ENCODE measurements at places on chromosomes 11 and 22.

- no peak for DNase-seq
Measured at GRCh38 chr11:126167488-126167887, 44.0 kb downstream of the RPUSD4 start.

- DNase-seq, result no peak
Measured at GRCh38 chr11:114987186-114987760, 308.9 kb downstream of the NXPE2 start.

DNA sequence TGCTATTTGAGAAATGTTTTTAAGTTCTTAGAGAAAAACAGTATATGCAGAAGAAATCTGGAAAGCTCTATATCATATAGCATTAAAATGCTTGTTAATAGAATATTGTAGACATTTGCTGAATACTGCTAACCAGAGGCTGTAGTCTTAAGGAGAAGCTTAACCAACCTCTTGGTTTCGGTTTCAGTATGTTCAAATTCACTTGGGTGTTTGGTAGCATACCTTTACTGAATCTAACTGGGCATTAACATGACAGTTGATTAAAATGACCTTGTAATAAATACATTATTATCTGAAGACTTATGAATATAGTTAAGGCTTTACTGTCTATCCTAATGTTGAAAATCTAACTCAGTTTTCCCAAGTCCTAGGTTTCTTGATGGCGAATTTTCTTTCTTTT lies 5.4 kb downstream of the PCF11 start:
- no peak for DNase-seq

DNA sequence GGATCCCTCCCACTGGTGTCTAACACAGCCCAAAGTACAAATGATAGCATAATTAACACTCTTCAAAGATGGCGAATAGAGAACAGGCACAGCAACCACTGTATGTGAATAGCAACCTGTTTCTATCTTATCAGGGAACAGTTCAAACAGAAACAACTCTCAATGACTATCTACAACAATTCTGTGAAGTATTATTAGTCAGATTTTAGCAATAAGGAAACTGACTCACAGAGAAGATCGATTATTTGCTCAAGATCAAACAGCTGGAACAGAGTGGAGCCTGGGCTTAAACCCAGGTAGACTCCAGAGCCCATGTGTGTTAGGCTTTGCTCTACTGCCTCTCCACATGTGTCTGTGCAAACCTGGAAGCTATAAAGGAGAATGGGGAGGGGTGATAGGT lies 88.7 kb downstream of the C11orf58 start:
- no peak for DNase-seq

DNA sequence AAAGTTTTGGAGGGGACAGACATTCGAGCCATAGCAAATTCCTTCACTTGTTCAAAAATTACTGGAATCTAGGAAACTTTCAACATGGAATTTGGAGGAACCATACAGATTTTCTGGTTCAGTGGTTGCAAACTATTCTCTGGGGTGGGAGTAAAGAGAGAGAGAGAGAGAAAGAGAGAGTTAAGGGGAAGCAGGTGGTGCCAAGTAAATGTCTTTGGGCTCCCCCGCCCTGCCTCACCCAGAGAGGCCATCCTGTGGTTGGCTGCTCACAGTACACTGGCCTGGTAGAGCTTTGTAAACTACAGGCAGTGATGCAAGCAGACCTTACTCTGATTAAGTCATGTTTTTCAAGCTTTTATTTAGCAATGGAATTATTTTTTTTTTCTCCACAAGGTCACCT lies 82.6 kb downstream of the ADAMTS15 start:
- no peak for DNase-seq

GRCh38 chr11:61870541-61871031 lies 20.8 kb downstream of the FADS3 start:
- no peak for DNase-seq

- no peak for DNase-seq
Measured at GRCh38 chr11:86816251-86816726, 15.9 kb downstream of the PRSS23 start.

DNA sequence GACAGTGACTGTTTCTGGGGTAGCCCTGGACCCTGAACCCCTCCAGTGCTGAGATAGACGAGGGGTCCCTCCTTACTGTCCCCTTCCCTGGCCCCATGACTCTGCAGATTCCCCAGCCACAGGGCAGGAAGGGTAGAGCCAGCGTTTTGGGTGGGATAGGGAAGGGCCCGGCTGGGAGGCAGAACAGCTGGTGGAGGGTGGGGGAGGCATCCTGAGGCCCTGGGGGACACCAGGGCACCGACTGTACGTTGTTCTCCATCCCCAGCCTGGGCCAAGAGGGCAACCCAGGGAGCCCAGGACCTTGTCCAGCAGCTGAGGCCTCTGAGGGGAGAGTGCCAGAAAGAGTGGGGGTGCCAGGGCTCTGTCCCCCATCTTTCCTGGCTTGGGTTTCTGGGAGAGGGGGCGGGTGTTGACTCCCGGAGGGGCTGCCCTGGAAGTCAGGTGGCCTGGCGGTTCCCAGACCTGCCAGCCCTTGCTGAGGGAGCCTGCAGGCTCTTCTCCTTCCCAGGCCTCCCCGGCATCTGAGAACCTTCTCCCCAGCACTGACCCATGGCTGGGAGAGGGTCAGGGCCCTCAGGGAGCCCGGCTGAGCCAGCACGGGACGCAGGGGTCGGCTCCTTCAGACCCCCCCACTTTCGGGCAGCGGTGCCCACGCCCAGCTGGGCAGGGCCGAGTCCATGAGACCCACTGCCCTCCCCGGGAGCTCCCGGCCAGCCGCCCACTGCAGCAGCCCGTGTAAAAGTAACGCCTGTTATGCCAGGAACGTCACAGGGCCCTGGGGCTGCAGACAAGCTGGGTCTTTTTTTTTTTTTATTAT lies 30.3 kb downstream of the IGF2 start:
- no peak for DNase-seq

GRCh38 chr11:77642228-77642627 lies 4.6 kb upstream of the CLNS1A start:
- DNase-seq, result no peak

DNA sequence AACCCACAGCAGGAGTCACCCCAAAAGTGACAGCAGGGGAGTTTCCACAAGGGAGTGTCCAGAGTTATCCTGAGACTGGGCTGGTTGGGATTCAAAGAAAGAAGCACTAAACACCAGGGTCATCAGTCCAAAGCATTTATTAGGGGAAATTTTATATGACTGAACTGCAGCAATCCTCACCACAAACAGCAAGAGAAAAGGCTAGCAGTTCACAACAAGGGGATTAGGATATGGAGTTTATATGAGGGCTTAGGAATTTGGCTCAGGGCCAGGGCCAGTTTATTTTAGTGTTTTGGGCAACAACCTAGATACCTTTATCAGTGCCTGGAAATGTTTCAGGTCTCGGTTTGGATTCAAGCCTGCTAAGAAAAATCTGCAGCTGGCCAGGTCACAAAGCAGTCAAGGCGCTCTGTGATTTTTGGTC lies 4.6 kb upstream of the TMEM126A start:
- no peak for DNase-seq

GRCh38 chr22:47681411-47682165 lies 919.1 kb downstream of the TBC1D22A start:
- DNase-seq, result no peak

DNA sequence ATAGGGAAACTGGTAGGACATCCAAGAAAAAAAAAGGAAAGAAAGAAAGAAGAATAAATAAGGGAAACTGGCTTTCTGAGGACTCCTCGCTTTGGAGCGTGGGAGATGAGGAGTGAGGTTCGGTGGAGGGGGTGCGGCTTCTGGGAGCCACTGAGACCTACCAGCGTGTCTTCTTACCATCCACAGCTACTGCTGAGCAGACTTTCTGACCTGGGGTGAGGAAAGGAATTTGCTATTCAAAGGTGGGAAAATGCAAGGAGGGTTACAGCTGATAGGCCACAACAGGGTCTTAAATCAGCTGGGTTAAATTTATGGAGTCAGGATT lies 488 bp upstream of the SELENOM start:
- no peak for DNase-seq

DNA sequence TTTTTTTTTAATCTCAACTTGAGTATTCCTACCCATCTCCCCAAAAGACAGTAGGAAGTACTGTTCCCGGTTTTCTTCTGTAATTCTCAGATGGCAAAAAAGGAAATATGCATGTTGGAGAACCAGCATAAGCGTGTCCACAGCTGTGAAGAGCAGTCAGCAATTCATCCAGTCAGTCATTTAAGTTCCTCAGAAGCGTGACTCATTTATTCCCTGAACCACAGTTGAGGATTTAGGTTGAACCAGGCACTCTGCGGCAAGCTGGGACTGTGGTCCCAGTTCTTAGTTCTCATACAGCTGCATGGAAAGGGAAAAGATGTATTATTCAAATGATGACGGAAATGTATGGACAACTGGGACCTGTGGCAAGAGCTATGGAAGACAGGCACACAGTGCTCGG lies 61.0 kb upstream of the MYO18B start:
- DNase-seq, result no peak

- no peak for DNase-seq
Measured at GRCh38 chr22:39568278-39568981, 2.1 kb upstream of the CACNA1I start.

DNA sequence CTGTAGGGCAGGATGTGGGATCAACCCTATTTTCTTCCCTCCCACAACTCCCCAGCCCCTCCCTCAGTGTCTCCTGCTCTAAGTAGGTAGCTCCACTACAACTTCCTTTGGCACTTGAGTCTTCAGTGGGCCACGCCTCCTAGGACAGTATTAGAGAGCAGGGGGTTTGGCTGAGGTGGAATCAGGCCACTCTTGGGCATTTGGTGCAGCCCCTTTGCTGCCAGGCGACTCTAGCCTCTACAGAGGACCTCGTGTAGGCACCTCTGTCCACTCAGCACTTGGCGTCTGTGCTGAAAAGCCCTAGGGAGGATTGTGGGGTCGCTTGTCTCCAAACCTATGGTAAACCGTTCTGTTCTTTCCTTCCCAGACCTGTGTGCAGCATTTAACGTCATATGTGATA lies 2.7 kb downstream of the FADD start:
- no peak for DNase-seq

DNA sequence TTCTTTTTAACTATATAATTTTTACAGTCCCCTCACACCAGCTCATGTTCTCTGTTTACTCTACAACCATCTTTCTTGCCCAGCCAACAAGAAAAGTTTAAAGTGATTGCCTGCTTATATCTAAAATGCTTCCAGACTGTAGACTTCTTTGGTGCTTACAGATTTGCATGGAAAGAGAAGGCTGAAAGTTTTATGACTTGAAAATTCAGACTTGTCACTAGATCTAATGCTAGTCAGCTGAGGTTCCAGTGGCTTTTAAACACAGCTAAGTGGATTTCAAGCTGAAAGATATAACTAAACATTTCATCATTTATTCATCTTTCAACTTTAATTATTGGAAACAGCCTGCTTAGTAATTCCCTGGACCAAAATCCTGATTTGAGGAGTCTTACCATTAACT lies 178.4 kb downstream of the NAV2 start:
- DNase-seq, result no peak

GRCh38 chr11:22539821-22540256 lies 85.8 kb downstream of the FANCF start:
- DNase-seq, result no peak

DNA sequence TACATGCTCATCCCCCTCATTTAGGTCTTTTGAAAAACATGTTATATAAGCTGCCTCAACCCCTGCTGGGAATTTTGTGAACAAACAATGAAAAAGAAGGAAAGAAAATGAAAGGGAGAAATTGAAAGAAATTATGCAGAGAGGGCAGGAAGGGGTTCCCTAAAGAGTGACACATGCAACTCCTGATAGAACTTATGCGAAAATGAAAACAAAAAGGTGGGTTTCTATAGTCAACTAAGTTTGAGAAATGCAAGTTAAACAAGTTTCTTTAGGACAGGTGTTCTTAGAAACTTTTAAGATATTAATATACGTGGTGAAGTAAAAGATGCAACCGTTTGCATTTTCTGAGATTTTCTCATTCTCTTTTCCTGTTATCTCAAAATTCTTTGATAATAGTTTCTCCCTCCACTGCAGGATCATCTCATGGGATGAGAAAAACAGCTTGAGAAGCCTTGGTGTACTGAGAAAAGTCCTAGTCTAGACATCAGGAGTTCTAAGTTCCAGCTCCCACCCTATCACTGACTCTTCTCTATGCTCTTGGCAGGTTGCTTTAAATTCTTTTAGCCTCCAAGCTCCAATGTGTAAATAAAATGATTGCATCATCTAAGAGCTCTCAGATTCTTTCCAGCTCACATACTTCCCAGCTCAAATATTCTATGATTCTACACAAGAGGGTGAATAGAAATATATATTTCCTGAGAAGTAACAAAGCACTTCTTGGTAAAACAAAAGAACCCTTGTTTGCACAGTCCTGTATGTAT lies 109.2 kb downstream of the FAM76B start:
- no peak for DNase-seq

DNA sequence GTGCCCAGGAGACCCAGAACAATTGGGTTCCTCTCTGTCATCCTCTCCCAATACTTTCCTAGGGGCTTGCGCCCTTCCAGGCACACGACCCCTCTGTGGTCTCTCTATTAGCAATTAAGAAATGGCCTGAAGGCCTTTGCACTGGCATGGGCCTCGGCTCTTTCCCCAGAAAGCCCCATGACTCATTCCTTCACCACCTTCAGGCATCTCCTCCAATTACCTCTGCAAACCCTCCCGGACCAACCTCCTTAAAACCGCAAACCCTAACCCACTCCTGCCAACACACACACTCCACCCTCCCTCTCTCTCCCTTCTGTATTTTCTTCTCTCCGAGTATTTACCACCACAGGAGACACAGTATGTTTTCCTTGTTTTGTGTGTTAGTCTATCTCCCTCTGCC lies 36.7 kb downstream of the LARGE1 start:
- DNase-seq, result no peak

DNA sequence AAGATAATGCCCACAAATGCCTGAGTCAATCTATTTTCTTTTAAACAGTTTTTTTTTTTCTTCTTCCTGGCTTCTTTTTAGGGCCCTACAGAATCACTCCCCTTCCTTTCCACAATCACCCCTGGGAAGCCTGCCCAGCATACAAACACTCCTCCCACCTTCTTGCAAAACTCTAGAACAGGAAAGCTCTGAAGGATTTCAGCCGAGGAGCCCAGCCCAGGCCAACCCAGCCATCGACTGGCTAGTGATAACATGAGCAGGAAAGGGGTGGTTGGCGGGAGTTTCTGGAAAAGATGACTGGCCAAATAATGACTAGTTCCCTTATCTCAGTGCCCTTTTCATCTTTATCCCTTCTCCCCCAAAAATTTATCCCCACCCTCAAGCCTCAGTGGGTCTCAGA lies 68.2 kb downstream of the USP35 start:
- no peak for DNase-seq

DNA sequence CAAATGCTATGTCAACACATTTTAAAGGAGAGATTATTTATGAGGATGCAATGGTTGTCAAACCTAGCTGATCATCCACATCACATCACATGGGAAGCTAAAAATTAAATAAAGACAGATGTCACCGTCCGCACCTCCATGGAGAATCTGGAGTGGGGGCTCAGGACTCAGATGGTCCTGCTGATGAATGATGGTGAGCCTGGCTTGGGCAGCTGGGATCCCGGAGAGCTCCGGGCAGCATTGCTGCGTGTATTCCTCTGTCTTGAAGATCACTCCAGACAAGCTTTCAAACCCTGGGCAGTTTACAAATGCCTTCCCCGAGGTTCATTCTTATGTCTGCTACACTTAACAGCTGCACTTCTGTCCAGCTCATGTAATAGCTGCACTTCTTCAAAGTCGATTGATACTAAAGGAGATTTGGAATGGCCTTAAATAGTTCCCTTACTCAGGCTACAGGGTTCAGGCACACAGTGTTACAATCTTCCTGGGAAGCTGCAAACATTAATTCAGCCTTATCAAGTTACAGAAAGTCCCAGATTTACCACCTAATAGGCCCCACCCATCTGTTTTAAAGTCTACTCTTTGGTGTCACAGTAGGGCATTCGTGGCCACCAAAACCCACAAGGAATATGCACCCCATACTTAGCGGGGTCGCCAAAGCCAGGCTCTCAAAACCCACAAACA lies 34.7 kb upstream of the CSNK2A3 start:
- DNase-seq, result no peak

- DNase-seq, result no peak
Measured at GRCh38 chr11:120521176-120521575, 9.6 kb downstream of the GRIK4 start.

Measured in nephron progenitor cell (in vitro differentiated cells).